Right atrium auricular region (tissue), 2 donors: ENCODE measurements at places on chromosomes 12 and 14. TPM values are rescaled to one million over a fixed set of nuclear protein-coding genes. Genes with fewer than 3 reads are reported as not detected.

PZP gene
- total RNA-seq = not detected

TSHR gene
- not detected for total RNA-seq

NR1H4 gene
- total RNA-seq = not detected

KRT75 gene
- total RNA-seq = not detected

CLEC2B gene
- 3.9 TPM for total RNA-seq

PTPRO gene
- total RNA-seq = 2.9 TPM

CSAD gene
- 3.4 TPM for total RNA-seq

ARHGAP9 gene
- 4.2 TPM for total RNA-seq

SLC10A1 gene
- not detected for total RNA-seq

ACOT6 gene
- not detected for total RNA-seq

OLR1 gene
- 2.5 TPM for total RNA-seq

HHIPL1 gene
- total RNA-seq = 2.4 TPM

RTL1 gene
- total RNA-seq = not detected

HOXC13 gene
- not detected for total RNA-seq

GRCh38 chr14:49679271-49679670 is 8.7 kb downstream of the POLE2 start:
- H3K36me3 ChIP-seq = no peaks in the 10 kb centered on the region
- no peak overlapping the region for H3K4me3 ChIP-seq
- no peaks in the 10 kb centered on the region for H3K4me1 ChIP-seq
- no peaks in the 10 kb centered on the region for H3K27me3 ChIP-seq
- H3K27ac ChIP-seq = no peak overlapping the region

GRCh38 chr12:113299619-113300237 is 35.2 kb downstream of the SLC8B1 start:
- H3K4me3 ChIP-seq = no peak overlapping the region
- H3K36me3 ChIP-seq = peaks cover 32% of the 10 kb centered on the region
- peak overlapping the region; percentile 86 for H3K27ac ChIP-seq
- H3K27me3 ChIP-seq = no peaks in the 10 kb centered on the region

GRCh38 chr12:121561009-121561395 is 19.8 kb downstream of the KDM2B start:
- H3K27me3 ChIP-seq = no peaks in the 10 kb centered on the region
- no peak overlapping the region for H3K4me3 ChIP-seq
- DNase-seq = no peak
- H3K36me3 ChIP-seq = no peaks in the 10 kb centered on the region
- H3K27ac ChIP-seq = no peak overlapping the region

- peak; percentile 72 for DNase-seq
- no peaks in the 10 kb centered on the region for H3K4me1 ChIP-seq
- peaks cover 2% of the 10 kb centered on the region for H3K36me3 ChIP-seq
- no peak overlapping the region for H3K4me3 ChIP-seq
These were observed 23.3 kb downstream of the DMAC2L start for GRCh38 chr14:50335389-50335788.

DNA sequence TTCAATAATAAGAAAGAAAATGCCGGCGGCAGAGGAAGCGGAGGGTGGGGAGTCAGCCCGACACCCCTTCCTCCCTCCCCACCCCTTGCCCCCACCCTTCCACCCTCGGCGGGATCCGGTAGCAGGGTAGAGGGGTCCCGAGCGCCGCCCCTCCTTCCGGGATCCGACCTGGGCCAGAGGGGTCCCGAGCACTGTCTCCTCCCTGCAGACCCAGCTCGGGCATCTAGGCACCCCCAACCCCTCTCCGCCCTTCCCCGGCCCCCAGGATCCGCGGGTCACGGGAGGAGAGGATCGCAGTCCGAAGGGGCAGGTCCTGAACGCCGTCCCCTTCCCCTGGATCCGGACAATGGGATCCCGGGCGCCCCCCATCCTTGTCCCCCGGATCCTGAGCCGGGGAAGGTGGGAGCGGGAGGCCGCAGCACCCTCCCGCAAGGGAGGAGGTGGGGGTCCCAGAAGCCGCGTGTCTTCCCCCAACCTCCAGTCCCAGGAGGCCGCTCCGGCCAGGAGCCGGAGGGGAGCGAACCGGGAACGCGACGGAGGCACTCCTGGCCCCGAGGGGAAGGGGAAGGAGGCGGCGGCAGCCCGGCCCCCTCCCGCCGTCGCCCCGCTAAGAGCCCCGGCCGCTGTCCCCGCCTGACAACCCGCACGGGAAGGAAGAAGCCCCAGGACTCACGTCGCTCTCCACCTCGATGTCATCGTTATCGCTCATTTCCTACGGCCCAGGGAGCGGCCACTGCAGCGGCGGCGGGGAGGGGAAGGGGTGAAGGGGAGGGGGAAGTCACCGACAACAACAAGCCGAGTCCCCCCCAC is 481 bp downstream of the MAX start:
- no peaks in the 10 kb centered on the region for H3K27me3 ChIP-seq
- no peaks in the 10 kb centered on the region for H3K4me1 ChIP-seq
- no peak for DNase-seq
- H3K27ac ChIP-seq = peak overlapping the region; percentile 89
- H3K36me3 ChIP-seq = no peaks in the 10 kb centered on the region
- peak overlapping the region; percentile 79 for H3K4me3 ChIP-seq

DNA sequence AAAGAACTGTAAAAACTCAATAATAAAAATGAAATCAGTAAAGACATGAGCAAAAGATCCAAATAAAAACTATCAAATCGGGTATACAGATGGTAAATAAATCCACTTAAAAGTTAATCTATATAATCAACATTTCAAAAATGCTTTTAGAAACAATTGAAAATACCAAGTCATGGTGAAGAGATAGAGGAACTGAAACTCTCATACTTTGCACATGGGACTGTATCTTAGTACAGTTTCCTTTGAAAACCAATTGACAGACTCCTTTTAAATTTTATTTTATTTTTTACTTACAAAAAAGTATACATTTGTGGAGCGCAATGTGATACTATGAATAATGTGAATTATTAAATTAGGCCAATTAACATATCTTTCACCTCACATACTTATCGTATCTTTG is 98.6 kb upstream of the FAR2 start:
- no peak for DNase-seq
- H3K4me3 ChIP-seq = no peak overlapping the region
- no peaks in the 10 kb centered on the region for H3K36me3 ChIP-seq
- H3K27me3 ChIP-seq = no peaks in the 10 kb centered on the region
- no peaks in the 10 kb centered on the region for H3K4me1 ChIP-seq

GRCh38 chr12:100164153-100164704 is 21.6 kb upstream of the BLTP3B start:
- no peaks in the 10 kb centered on the region for H3K27me3 ChIP-seq
- H3K4me1 ChIP-seq = no peaks in the 10 kb centered on the region
- H3K27ac ChIP-seq = no peak overlapping the region
- no peaks in the 10 kb centered on the region for H3K36me3 ChIP-seq
- H3K4me3 ChIP-seq = peak overlapping the region; percentile 22

DNA sequence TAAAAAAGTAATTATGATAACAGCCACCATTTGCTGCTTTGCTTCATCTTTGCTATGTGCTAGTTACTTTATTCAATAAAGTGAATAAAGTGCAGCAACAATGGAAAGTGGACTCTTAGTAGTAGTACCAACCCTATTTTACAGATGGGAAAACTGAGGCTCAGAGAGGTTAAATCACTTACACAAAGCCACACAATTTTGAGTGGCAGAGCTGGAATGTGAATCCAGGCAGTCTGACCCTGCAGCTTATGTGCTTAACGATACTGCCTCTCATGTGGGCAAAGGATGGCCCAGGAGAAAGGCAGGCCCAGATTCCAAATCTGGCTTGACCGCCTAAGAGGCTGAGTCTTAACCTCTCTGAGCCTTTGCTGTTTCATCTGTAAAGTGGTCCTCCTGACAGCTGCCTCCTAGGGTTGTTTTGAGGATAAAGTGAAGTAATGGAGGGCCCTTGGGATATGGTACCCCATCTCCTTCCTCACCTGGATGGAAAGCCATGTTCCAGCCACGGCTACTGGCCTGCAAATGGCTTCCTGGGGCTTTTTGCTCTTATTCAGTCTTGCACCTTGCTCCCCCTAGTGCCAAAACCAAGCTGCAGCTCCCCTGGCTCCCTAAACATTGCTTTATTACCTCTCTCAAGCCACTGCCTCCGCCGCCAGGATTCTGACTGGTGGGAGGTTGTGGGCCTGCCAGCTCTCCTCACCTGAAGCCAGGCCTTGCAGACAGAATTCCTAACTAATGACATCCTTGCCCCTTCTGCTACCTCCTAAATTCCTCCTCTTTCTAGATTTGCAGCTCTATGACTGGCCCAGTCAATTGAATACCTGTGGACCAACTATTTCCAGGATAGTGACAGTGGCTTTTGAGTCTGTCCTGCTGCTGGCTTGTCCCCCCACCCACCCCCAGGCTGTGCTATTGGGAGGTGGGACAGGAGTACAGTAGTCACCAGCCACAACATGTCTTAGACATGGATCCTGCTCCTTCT is 283.3 kb upstream of the PWP1 start:
- no peak overlapping the region for H3K27ac ChIP-seq
- no peaks in the 10 kb centered on the region for H3K4me1 ChIP-seq
- H3K36me3 ChIP-seq = no peaks in the 10 kb centered on the region
- no peak overlapping the region for H3K4me3 ChIP-seq
- no peak for DNase-seq

DNA sequence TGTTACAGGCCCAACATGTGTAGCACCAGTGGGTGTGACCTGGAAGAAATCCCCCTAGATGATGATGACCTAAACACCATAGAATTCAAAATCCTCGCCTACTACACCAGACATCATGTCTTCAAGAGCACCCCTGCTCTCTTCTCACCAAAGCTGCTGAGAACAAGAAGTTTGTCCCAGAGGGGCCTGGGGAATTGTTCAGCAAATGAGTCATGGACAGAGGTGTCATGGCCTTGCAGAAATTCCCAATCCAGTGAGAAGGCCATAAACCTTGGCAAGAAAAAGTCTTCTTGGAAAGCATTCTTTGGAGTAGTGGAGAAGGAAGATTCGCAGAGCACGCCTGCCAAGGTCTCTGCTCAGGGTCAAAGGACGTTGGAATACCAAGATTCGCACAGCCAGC is 8.6 kb downstream of the BCL2L14 start:
- H3K36me3 ChIP-seq = no peaks in the 10 kb centered on the region
- no peaks in the 10 kb centered on the region for H3K27me3 ChIP-seq
- DNase-seq = no peak
- no peak overlapping the region for H3K27ac ChIP-seq
- H3K4me3 ChIP-seq = no peak overlapping the region

DNA sequence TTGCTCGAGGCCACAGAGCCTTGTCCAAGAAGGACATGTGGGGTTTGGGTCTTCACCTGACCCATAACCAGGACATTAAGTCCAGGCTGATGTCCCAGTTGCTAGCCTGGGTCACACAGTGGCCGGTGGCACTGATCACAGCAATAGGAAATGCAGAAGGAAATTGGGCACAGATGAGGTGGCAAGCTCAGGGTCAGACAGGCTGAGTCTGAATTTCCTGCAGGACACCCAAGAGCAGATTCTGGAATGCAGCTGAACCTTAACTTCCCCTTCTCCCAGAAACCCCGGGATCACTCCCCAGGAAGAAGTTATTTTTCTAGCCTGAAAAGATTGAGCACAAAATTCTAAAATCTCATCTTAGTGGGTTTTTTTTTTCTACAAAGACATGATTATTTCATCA is 199.9 kb downstream of the KSR2 start:
- no peak overlapping the region for H3K27ac ChIP-seq
- H3K36me3 ChIP-seq = no peaks in the 10 kb centered on the region
- no peaks in the 10 kb centered on the region for H3K4me1 ChIP-seq
- H3K27me3 ChIP-seq = no peaks in the 10 kb centered on the region

DNA sequence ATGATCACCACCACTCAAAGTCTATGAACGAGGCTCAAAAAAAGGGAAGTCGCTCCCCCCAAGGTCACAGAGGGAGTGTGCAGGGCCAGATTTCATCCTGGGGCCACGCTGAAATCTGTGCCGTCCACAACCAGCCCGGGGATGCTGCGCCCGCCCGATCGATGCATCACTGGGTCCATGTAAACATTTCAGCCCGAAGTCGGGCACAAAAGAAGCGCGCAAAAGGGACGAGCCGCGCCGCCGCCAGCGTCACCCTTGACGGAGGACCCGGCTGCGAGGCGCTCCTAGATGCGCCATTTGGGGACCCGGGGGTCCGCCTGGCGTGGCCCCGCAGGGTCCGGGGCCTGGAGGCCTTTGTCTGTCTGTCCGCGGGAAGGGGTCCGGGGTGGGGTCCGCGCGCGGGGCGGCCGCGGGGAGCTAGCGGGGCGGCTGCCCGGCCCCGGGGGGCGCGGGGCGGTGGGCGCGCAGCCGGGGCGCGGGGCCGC is 503 bp downstream of the FBXO21 start:
- H3K27me3 ChIP-seq = no peaks in the 10 kb centered on the region
- peak overlapping the region; percentile 81 for H3K4me3 ChIP-seq
- no peak for DNase-seq
- peaks cover 16% of the 10 kb centered on the region for H3K36me3 ChIP-seq
- H3K4me1 ChIP-seq = peaks cover 17% of the 10 kb centered on the region

- peaks cover 6% of the 10 kb centered on the region for H3K4me1 ChIP-seq
- peak; percentile 79 for DNase-seq
- H3K27ac ChIP-seq = no peak overlapping the region
- H3K27me3 ChIP-seq = no peaks in the 10 kb centered on the region
- no peak overlapping the region for H3K4me3 ChIP-seq
These were observed 8.3 kb downstream of the PROX2 start for GRCh38 chr14:74867673-74868072.

GRCh38 chr12:2664721-2665577 is 129.8 kb upstream of the FKBP4 start:
- H3K4me3 ChIP-seq = no peak overlapping the region
- H3K27me3 ChIP-seq = no peaks in the 10 kb centered on the region
- H3K4me1 ChIP-seq = no peaks in the 10 kb centered on the region
- peaks cover 94% of the 10 kb centered on the region for H3K36me3 ChIP-seq

- H3K27ac ChIP-seq = no peak overlapping the region
- no peaks in the 10 kb centered on the region for H3K36me3 ChIP-seq
- DNase-seq = no peak
- H3K4me1 ChIP-seq = no peaks in the 10 kb centered on the region
These were observed 88.2 kb downstream of the TBC1D30 start for GRCh38 chr12:64912516-64913255.

DNA sequence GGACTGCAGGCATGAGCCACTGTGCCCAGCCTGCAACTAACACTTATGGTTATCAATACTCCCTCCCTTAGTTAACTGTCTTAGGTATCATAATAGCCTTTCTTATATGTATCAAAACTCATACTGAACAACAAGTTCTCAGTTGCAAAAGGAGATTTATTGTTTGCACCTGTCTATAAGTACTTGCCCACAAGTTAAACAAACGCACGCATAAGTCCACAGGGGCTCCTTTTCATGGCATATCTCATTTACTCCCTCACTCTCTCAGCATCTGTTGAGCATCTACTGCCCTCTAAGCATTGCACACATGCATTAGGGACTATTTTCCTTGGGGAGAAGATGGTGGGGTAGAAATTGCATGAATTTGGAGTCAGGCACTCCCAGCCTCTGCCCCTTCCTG is 46.7 kb upstream of the CORO1C start:
- H3K36me3 ChIP-seq = no peaks in the 10 kb centered on the region
- H3K4me1 ChIP-seq = no peaks in the 10 kb centered on the region
- DNase-seq = no peak
- H3K4me3 ChIP-seq = no peak overlapping the region
- H3K27ac ChIP-seq = no peak overlapping the region
- no peaks in the 10 kb centered on the region for H3K27me3 ChIP-seq
